ENCODE measurements at places on chromosomes 5 and 9. TPM values are rescaled to one million over a fixed set of nuclear protein-coding genes. Genes with fewer than 3 reads are reported as not detected.

DNA sequence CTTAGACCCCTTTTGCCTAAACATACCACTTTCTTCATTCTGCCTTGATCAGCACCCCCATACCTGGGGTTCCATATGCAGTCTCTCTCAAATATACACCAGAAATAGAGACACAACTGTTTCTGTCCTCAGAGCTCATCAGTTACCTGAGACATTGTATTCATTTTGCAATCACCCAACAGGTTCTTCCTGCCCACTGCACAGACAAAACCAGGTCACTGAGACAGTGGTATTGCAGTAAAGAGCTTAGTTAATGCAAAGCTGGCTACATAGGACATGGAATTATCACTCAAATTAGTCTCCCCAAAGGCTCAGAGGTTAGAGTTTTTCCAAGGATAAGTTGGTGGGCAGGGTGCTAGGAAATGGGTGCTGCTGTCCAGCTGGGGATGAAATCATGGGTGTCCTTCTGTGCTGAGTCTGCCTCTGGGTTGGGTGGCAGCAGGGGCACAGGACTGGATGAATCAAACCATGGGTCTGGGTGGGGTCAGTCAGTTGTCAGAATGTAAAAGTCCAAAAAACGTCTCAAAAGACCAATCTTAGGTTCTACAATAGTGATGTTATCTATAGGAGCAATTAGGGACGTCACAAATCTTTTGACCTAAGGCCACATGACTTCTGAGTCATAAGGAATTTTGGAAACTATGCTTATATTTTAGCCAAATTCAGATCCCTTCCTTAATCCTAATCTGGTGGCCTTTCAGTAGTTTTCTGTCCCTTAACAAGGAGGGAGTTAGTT is 41.0 kb downstream of the KCNV2 start:
- peaks cover 3% of the 10 kb centered on the region for H3K36me3 ChIP-seq
- H3K27me3 ChIP-seq = no peaks in the 10 kb centered on the region
- no peak overlapping the region for H3K27ac ChIP-seq
- no peak overlapping the region for H3K4me3 ChIP-seq

- H3K4me3 ChIP-seq = no peak overlapping the region
- no peak overlapping the region for H3K27ac ChIP-seq
- DNase-seq = no peak
- H3K27me3 ChIP-seq = no peaks in the 10 kb centered on the region
Observed at GRCh38 chr9:134420281-134420845, 94.1 kb downstream of the RXRA start.

The HAPLN1 gene
- 2.3 TPM for total RNA-seq

- H3K27me3 ChIP-seq = no peaks in the 10 kb centered on the region
- no peaks in the 10 kb centered on the region for H3K4me1 ChIP-seq
- no peak overlapping the region for H3K27ac ChIP-seq
- H3K4me3 ChIP-seq = no peak overlapping the region
Observed at GRCh38 chr9:93076792-93077128, 18.3 kb downstream of the SUSD3 start.

The SCGB3A2 gene
- not detected for total RNA-seq

DNA sequence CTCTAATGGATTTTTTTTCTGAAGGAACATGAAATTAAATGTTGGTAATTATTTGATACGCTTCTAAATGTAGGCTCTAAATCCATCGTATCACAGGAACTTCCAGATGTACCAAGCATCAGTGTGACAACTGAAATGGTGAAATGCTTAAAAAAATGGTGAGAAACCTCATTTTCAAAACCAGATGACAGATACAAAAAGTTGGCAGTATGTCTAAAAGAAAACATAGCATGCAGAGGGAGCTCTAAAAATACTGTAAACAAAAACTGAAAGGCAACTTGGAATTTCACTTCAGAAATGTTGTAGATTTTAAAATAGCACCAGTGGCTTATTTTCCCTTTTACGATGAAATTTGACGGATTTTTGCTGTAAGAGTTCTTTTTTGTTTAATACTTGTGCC is 1043.6 kb upstream of the WWC1 start:
- H3K27me3 ChIP-seq = no peaks in the 10 kb centered on the region
- no peak overlapping the region for H3K27ac ChIP-seq
- H3K4me1 ChIP-seq = peaks cover 15% of the 10 kb centered on the region
- H3K4me3 ChIP-seq = no peak overlapping the region

DNA sequence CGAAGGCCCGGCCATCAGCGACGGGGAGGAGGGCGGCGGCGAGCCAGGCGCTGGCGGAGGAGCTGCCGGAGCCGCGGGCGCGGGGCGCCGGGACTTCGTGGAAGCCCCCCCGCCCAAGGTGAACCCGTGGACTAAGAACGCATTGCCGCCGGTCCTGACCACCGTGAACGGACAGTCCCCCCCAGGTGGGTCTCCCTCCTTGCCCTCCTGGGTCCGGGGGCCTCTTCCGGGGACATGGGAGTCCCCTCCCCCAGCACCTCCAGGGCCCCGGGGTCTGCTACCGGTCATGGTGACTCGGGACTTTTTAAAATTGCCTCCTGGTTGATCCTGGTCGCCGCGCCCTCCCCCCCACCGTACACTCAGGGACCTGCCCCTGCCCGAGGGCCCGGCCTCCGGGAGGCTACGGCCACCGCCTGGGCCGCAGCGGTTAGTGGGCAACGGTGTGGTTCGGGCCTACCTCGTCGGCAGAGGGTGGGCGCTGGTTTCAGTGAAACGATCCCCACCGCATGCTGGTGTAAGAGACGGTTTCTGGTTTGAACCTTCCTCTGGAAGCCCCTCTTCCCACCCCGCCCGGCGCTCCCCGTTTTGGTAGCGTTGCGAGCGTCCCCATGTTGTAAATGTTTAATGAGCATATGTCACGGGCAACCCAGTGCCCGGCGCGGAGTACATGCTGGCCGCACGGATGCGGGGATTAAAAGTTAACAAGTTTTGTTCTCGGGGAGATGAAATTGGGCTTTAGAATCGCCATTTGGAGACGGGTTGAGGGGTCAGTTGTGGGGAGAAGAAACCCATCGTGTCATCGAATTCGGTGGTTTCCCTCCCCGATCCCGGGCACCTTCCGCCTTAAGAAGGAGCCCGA is 1.1 kb downstream of the LARP1 start:
- peak overlapping the region; percentile 91 for H3K27ac ChIP-seq
- peak; percentile 54 for DNase-seq
- H3K27me3 ChIP-seq = no peaks in the 10 kb centered on the region

The INSL4 gene
- total RNA-seq = not detected

The TRIM36 gene
- 42.6 TPM for total RNA-seq

GRCh38 chr9:69412741-69413150 is 87.7 kb downstream of the ENTREP1 start:
- no peak overlapping the region for H3K4me3 ChIP-seq
- H3K4me1 ChIP-seq = peaks cover 13% of the 10 kb centered on the region
- H3K27me3 ChIP-seq = no peaks in the 10 kb centered on the region
- no peak overlapping the region for H3K27ac ChIP-seq
- peak; percentile 84 for DNase-seq
- H3K36me3 ChIP-seq = no peaks in the 10 kb centered on the region

DNA sequence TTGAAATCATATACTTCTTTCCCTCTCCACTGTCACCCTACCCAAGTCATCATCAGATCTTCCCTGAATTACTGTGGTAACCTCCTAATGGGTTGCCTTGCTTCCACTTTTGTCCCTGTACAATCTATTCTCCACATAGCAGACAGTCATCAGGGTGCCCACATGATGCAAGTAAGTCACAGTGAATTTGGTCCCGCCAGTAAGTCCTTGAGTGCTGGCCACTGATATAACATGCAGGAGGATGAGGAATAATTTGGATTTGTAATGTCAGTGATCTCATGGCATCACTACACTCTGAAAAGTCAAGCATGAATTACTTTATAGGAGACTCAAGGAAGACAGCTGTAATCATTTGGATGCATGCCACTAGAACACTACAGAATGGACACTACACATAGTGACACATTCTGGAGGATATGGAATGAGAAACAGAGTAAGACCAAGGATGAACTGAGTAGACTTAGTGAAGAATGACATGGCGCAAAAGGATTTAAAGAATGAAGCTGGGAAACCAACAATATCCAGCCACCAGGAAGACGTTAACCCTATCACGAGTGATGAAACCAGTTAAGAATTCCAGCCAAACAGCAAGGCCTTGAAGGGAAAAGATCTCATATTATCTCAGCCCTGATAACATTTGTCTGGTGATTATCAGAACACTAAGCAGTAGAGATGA is 28.6 kb downstream of the MARCHF3 start:
- H3K36me3 ChIP-seq = no peaks in the 10 kb centered on the region
- H3K27me3 ChIP-seq = no peaks in the 10 kb centered on the region
- no peak for DNase-seq
- no peak overlapping the region for H3K4me3 ChIP-seq
- H3K27ac ChIP-seq = no peak overlapping the region

The NIPSNAP3A gene
- total RNA-seq = 55.3 TPM

DNA sequence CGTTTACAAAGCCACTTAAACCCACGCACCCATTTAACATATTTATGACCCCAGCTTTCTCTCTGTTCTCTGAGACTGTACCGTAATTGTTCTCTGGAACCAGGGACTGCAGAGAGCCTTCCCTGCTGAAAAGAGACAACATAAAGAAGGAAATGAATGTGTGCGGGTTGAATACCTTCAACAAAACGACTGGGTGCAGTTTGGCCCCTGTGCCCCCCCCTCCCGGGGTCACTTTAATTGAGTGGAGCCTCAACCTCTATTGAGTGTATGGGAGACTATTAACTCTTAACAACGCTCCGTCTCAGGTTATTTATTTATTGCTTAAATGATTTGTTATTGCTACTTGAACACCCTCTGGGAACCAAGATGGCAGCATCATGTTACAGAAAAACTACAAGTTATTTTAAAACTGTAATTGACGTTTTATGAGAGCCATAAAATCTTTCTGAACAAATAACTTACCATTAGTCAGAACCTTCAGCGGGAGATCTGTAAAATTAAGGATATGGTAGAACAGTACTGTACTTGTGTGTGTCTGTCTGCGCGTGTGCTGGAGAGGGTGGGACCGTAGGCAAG is 70.6 kb downstream of the GAS1 start:
- H3K4me1 ChIP-seq = peaks cover 20% of the 10 kb centered on the region
- peak; percentile 51 for DNase-seq
- H3K4me3 ChIP-seq = peak overlapping the region; percentile 8
- H3K36me3 ChIP-seq = no peaks in the 10 kb centered on the region
- H3K27ac ChIP-seq = no peak overlapping the region

DNA sequence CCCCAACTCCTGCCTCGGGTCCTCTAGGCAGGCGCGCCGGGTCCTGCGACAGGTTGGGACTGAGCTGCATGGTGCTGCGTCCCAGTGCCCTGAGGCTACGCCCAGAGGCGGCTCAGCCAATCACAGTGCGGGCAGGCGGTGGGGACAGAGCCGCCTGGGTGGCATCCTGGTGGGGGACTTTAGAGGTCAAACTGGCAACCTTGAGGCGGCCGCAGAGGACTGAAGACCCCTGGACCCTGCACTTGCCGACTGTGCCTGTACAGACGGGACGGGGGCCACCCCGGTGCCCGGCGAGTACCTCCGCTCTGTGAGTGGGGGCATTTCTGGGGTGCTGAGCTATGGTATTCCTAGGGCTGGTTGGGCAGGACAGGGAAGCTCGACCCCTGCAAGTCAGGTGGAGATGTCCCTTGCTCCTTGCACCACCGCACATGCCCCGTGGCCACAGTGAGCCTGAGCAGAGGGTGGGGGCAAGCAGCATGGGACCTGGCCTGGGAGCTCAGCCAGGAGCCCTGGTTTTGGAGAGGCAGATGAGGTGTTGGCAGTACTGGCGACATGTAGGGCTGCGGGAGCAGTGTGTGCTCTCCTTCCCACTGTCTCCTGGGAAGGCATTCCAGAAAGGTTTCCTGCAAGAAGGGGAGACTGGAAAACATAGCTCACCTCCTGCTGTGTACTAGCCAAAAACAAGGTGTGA is 45.5 kb downstream of the CTSL start:
- H3K4me3 ChIP-seq = no peak overlapping the region
- H3K36me3 ChIP-seq = no peaks in the 10 kb centered on the region
- no peak overlapping the region for H3K27ac ChIP-seq
- DNase-seq = peak; percentile 47
- H3K27me3 ChIP-seq = no peaks in the 10 kb centered on the region

DNA sequence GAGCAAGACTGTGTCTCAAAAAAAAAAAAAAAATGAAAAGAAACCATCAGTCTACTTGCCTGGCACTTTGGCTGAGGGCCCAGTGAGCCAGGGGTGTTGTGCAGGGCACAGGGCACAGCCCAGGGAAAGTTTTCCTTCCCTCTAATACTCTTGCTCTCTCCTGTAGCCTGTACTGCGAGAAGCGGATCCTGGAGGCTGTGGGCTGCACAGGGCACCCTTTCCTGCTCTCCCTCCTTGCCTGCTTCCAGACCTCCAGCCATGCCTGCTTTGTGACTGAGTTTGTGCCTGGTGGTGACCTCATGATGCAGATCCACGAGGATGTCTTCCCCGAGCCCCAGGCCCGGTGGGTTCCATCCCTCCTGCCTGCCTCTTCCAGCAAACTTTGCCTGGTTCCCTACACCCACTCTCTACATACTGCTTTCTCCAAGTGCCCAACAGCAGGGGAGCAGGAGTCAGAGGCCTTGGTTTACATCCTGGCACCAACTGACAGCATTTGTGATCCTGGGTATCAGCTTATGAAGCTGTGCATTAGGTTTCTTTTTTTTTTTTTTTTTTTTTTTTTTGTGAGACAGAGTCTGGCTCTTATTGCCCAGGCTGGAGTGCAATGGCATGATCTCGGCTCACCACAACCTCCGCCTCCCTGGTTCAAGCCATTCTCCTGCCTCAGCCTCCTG is 7.2 kb downstream of the ZDHHC12 start:
- H3K36me3 ChIP-seq = no peaks in the 10 kb centered on the region
- H3K4me3 ChIP-seq = no peak overlapping the region
- no peak for DNase-seq
- H3K4me1 ChIP-seq = no peaks in the 10 kb centered on the region

The NRG2 gene
- total RNA-seq = 0.13 TPM

- no peak for DNase-seq
- no peak overlapping the region for H3K27ac ChIP-seq
- H3K27me3 ChIP-seq = no peaks in the 10 kb centered on the region
Observed at GRCh38 chr5:81488862-81489261, 94.9 kb upstream of the ACOT12 start.

GRCh38 chr9:113331780-113332179 is 8.3 kb downstream of the WDR31 start:
- no peak overlapping the region for H3K27ac ChIP-seq
- no peaks in the 10 kb centered on the region for H3K27me3 ChIP-seq
- H3K4me3 ChIP-seq = no peak overlapping the region
- no peaks in the 10 kb centered on the region for H3K36me3 ChIP-seq

- peak; percentile 21 for DNase-seq
- H3K4me1 ChIP-seq = peaks cover 21% of the 10 kb centered on the region
- no peaks in the 10 kb centered on the region for H3K27me3 ChIP-seq
- peak overlapping the region; percentile 82 for H3K27ac ChIP-seq
- peaks cover 30% of the 10 kb centered on the region for H3K36me3 ChIP-seq
Observed at GRCh38 chr9:106921341-106921899, 58.5 kb downstream of the ZNF462 start.
